ENCODE measurements at places on chromosomes 3 and 15.

- H3K27me3 ChIP-seq = no peaks in the 10 kb centered on the region
- peak overlapping the region; percentile 22 for H3K4me3 ChIP-seq
- H3K36me3 ChIP-seq = no peaks in the 10 kb centered on the region
These were observed 19.6 kb downstream of the VGLL4 start for GRCh38 chr3:11624161-11624560.

- DNase-seq = no peak
- H3K27ac ChIP-seq = peak overlapping the region; percentile 97
- H3K27me3 ChIP-seq = peaks cover 2% of the 10 kb centered on the region
- H3K36me3 ChIP-seq = peaks cover 2% of the 10 kb centered on the region
- H3K4me3 ChIP-seq = no peak overlapping the region
These were observed 309.9 kb downstream of the RPLP1 start for GRCh38 chr15:69762373-69763148.

- H3K4me3 ChIP-seq = no peak overlapping the region
- no peaks in the 10 kb centered on the region for H3K36me3 ChIP-seq
- no peaks in the 10 kb centered on the region for H3K27me3 ChIP-seq
- no peaks in the 10 kb centered on the region for H3K4me1 ChIP-seq
These were observed 10.5 kb downstream of the ACOX2 start for GRCh38 chr3:58526515-58526957.

DNA sequence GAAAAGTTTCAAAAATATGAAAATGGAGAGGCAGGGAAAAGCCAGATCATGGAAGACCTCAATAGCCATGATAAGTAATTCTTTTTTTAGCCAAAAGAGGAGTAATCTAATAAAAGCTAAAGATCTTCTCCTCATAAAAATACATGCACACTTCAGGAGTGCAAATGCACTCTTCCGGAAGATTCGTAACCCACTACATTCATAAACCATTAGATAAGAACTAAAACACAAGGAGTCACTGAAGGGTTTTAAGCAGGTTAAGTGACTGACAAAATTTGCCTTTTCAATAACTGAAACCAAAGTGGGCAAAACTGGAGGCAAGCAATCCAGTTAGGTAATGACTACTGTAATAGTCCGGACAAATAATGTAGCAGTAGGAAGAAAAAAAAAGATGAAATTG, 46.0 kb downstream of the UBE3A start:
- H3K4me1 ChIP-seq = peaks cover 32% of the 10 kb centered on the region
- no peak for DNase-seq
- H3K4me3 ChIP-seq = no peak overlapping the region
- peaks cover 62% of the 10 kb centered on the region for H3K36me3 ChIP-seq
- no peaks in the 10 kb centered on the region for H3K27me3 ChIP-seq

- H3K27ac ChIP-seq = no peak overlapping the region
- H3K27me3 ChIP-seq = peaks cover 7% of the 10 kb centered on the region
- no peak for DNase-seq
- no peak overlapping the region for H3K4me3 ChIP-seq
These were observed 227.5 kb downstream of the DTWD1 start for GRCh38 chr15:49848282-49848724.

DNA sequence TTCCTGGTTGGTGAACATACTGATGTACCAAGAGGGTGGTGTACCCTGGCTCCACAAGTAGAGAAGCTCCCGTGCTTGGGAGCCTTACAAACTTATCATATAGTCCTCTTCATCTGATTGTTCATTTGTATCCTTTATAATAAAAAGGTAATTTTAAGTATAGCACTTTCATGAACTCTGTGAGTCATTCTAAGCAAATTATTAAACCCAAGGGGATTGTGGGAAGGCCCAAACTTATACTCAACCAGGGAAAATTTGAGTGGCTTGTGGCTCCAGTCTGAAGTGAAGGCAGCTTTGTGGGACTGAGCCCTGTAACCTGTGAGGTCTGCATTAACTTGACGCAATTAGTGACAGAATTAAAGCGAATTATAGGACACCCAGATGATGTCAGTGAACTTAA, 29.0 kb downstream of the TTBK2 start:
- no peak for DNase-seq
- peaks cover 12% of the 10 kb centered on the region for H3K4me1 ChIP-seq
- H3K27me3 ChIP-seq = no peaks in the 10 kb centered on the region

- peaks cover 27% of the 10 kb centered on the region for H3K36me3 ChIP-seq
- H3K27ac ChIP-seq = no peak overlapping the region
- H3K27me3 ChIP-seq = no peaks in the 10 kb centered on the region
- no peak overlapping the region for H3K4me3 ChIP-seq
- peaks cover 62% of the 10 kb centered on the region for H3K4me1 ChIP-seq
These were observed 48.9 kb downstream of the RFTN1 start for GRCh38 chr3:16464511-16465148.

GRCh38 chr3:172139528-172140276, 100.3 kb downstream of the FNDC3B start:
- no peak overlapping the region for H3K4me3 ChIP-seq
- H3K4me1 ChIP-seq = peaks cover 34% of the 10 kb centered on the region

DNA sequence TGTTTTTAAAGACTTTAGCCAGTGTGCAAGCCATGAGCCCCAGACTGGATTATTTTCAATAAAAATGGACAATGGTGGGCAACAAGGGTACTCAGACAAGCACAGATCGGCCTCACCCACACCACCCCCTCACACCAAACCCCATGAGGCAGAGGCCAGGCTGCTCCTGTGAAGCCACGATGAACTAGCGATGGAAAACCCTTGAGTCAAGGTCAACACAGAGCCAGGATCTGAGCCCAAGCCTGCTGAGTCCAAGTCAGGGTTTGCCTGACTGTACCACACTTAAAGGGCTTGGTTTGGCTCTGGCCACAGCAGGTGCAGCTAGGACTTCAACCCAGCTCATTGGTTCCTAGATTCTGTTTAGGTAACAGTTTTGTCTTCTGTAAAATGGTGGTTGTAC, 131.5 kb upstream of the SLC2A2 start:
- no peaks in the 10 kb centered on the region for H3K27me3 ChIP-seq
- H3K27ac ChIP-seq = no peak overlapping the region
- DNase-seq = no peak

GRCh38 chr3:193743702-193744047, 150.7 kb downstream of the OPA1 start:
- no peaks in the 10 kb centered on the region for H3K36me3 ChIP-seq
- DNase-seq = peak; percentile 57
- no peak overlapping the region for H3K4me3 ChIP-seq
- H3K27me3 ChIP-seq = no peaks in the 10 kb centered on the region
- peaks cover 9% of the 10 kb centered on the region for H3K4me1 ChIP-seq

DNA sequence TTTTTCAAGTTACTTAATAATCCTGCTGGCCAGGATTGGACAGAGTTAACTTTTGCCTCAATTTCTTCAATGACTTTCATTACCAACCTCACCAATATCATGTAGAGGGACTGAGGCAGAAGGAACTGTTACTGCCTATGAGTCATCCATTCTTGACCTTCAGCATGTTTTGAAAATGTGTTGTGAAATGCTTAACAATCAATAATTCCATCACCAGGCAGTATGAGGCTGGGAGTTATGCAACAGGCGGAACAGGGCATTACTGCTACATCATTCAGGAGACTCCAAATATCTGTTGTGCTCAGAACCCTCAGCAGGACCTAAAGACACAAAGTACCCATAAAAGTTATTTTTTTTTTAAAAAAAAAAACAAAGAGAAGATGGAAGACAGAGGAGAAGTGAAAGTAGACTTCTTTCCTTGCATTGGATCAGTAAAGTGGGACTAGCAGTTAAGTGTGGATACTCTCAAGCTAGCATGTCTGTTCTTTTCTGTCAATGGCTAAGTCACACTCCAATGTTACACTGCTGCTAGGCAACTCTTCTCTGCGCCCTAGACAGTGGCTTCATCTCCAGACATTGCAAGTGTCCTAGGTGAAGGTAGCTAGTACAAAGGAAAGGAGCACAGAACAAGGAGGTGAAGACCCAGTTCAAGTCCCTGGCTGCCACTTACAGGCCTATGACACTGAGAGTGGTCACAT, 184.9 kb upstream of the LPP start:
- no peaks in the 10 kb centered on the region for H3K36me3 ChIP-seq
- peaks cover 12% of the 10 kb centered on the region for H3K4me1 ChIP-seq
- DNase-seq = no peak
- H3K4me3 ChIP-seq = no peak overlapping the region
- no peak overlapping the region for H3K27ac ChIP-seq
- peaks cover 5% of the 10 kb centered on the region for H3K27me3 ChIP-seq

GRCh38 chr3:159996018-159996417, 7.4 kb downstream of the IL12A start:
- no peak overlapping the region for H3K27ac ChIP-seq
- H3K4me3 ChIP-seq = no peak overlapping the region
- no peaks in the 10 kb centered on the region for H3K4me1 ChIP-seq
- H3K36me3 ChIP-seq = no peaks in the 10 kb centered on the region
- DNase-seq = no peak
- no peaks in the 10 kb centered on the region for H3K27me3 ChIP-seq

GRCh38 chr3:133944641-133945380, 49.1 kb upstream of the RAB6B start:
- peaks cover 6% of the 10 kb centered on the region for H3K27me3 ChIP-seq
- no peak overlapping the region for H3K27ac ChIP-seq
- H3K36me3 ChIP-seq = no peaks in the 10 kb centered on the region
- peaks cover 14% of the 10 kb centered on the region for H3K4me1 ChIP-seq
- no peak for DNase-seq

GRCh38 chr3:99921377-99921695, 103.7 kb downstream of the CMSS1 start:
- no peak for DNase-seq
- peaks cover 12% of the 10 kb centered on the region for H3K36me3 ChIP-seq
- no peak overlapping the region for H3K4me3 ChIP-seq
- H3K27me3 ChIP-seq = no peaks in the 10 kb centered on the region
